ENCODE measurements at places on chromosomes 7 and 10.

DNA sequence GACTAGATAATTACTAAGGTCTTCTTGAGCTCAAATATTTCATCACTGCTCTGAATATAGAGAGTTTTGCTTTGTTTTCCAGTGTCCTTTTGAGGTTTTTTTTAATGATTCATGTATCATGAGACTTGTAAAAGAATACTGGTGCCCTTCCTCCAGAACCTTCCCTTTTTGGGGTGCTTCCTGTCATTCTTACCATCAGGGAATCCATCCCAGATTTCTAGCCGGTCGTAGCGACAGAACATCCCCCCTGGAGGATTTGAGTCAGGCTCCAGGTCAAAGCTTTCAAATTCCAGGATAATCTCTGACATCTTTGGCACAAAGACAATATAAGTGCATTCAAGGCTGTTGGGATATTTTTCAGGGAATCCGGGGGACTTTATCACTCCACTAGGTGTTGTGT lies 71.0 kb downstream of the NRP1 start:
- no peak for DNase-seq

- DNase-seq: no peak
Observed at GRCh38 chr7:66696774-66697191, 43.8 kb upstream of the RABGEF1 start.

GRCh38 chr7:22635349-22635748 lies 91.7 kb upstream of the IL6 start:
- no peak for DNase-seq

DNA sequence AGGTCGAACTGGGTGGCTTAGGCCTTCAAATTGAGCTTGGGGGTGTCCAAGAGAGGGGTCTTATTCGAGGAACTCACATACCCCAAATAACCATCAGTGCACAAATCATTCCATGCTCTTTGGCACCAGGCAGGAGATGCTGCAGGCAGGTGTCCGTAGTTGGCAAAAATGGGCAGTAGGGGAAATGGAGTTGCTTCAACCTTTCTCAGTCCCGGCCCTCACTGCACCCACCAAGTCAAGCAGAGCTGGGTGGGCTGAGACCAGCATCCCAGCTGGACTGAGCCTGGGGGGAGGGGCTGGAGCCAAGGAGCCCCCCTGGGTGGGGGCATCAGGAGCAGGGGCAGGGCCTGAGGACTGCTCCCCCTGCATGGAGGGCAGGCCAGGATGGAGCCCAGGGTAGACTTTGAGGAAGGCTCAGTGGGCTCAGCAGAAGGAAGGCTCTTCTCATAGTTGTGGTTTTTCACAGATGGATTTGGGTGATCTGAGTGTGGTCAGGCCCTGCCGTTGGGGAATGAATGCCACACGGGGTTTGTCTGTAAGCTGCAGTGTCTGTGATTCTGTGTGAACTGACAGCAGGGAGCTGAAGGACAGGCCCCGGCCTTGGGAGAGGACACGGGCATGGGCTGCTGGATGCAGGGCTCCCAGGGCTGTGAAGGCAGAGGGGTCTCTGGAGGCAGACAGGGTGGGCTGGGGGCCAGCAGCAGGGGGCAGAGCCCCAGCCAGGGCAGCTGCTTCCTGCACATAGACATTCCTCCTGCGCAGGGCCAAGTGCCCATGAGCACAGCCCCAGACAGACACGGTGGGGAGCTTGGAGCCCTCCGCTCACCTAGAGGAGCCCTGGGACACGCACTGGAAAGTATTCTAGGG lies 144.5 kb downstream of the ADCY1 start:
- DNase-seq: no peak

DNA sequence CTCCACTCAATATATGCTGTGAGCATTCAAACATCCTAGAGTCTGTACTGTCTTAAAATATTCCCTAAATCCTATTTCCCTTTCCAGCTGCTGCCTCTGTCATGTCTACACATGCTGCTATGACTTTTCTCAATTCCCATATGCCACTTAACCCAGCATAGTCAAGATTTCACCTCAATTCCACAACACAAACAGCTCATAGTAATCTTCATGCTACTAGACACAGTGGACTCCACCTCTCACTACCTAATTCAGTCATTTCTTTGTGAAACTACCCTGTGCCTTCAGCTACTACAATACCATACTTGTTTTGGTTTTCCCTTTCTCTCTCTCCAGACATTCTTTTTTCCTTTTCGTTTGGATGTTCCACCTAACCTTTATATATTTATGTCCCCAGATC lies 45.5 kb downstream of the GSAP start:
- DNase-seq: no peak
